ENCODE measurements at places on chromosomes 5 and 9.

DNA sequence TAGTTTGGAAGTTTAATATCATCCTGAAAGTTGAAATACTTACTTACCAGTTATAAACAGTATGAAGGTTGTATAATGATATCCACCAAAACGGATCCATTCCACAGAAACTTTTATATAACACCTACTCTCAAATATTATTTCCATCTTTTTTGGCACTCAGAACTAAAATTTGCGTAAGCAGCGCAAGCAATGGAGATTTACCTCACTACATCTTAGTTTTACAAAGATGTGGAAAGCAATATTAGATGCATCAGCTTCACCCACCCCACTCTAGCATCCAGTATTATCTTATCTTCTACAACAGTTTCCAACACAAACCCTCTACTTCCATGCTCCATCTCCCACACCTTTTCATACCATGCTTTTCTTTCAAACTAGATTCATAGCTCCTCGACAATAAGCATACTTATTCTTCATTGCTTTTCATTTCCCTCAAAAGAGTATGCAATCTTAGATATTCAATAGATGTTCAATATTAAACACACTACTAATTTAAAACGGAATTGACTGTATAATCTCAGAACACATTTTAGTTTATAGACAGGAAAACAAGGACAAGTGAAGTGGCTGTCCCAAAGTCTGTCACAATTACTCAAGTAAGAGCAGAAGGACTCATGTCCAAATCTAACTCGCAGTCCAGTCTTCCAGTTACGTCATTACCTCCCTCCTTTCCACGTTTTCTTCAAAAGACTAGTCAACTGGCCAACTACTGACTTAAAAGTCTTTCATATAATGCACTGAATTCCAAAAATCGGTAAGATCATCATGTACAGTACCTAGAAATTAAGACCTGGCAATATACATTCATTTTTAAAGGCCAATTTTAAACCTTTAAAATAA lies 2.2 kb downstream of the PPP2CA start:
- DNase-seq, result no peak

GRCh38 chr9:9612270-9612669 lies 1000.5 kb downstream of the PTPRD start:
- no peak for DNase-seq

DNA sequence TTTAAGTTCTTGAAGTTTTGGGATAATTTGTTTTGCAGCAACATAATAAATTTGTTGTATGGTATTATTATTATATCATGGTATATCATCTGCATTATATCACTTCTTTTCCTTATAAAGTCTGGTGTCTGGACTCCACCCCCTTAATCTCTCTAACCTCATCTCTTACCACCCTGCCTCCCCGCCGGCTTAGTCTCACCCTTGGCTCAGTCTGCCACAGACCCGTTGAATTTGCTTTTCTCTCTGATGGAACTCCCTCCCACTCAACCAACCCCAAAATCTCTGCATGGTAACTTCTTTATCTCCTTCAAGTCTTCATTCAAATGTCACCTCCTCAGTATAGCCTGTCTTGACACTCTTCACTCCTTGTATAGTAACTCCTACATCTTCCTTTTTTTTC lies 29.6 kb upstream of the MATR3 start:
- no peak for DNase-seq

GRCh38 chr9:95666785-95667155 lies 150.0 kb upstream of the PTCH1 start:
- DNase-seq, result no peak

- no peak for DNase-seq
These were observed 149.2 kb downstream of the CEP120 start for GRCh38 chr5:123273984-123274383.

- no peak for DNase-seq
These were observed 4.5 kb downstream of the ANKS6 start for GRCh38 chr9:98791608-98792490.

- no peak for DNase-seq
These were observed 4.4 kb upstream of the BHMT start for GRCh38 chr5:79107020-79107796.

GRCh38 chr9:134319306-134320125 lies 6.7 kb upstream of the RXRA start:
- DNase-seq, result no peak

DNA sequence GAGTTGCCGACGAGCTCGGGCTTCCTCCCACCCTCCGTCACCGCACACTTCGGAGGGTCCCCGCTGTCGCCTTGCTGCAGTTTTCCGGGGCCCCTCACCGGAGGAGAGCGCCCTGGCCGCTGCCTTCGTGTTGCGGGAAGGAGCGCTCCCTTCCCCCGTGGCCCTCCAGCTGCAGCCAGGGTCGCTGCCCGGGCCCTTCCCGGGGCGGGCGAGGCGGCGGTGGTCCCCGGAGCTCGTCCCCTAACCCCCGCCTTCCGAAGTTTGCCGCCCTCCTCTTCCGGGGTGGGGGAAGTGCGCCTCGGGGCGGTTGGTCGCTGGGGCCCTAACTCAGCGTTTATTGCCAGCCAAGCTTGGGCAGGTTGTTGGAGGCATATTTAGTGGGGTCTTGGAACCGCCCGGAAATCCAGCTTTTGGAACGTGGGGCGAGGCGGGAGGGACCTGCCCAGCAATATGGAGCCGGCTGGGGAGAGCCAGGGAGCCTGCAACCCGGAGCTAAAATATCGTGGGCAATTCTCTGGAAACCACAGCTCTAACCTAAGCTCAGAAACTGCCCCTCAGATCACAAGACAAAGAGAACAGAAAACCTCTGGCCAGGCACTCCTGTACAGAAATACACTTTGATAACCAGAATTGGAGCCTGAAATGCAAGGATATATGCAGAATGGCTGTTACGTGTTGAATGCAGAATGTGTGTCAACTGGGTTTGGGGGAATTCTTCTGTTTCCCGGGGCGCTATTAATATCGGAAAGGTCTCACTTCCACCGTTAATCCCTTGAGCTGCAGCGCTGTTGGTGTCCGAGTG lies 890 bp downstream of the PIK3R1 start:
- peak; percentile 37 for DNase-seq

DNA sequence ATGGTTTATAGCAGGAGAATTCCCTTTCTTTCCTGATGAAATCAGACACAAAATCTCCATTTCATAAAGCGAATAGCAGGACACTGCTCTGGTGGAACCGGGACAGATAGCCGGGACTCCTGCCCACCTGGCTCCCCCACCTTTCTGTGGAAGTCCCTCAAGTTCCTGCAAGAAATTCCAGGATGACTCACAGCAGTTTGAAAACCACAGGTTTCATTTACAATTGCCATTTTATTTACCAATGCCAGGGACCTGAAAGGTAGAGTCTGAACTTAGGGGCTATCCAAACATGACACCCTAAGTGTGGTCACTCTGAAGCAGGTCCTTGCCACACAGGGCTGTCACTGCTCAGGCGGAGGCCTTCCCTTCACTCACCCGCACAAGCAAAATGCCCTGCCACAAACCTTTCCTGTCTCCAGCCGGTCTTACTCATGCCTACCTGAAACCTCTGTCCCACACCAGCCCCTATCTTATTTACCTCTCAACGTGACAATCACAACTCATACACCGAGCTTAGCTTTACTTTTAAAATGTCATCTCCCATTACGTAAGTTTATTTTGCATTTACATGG lies 63.3 kb upstream of the TAF1L start:
- DNase-seq, result no peak

DNA sequence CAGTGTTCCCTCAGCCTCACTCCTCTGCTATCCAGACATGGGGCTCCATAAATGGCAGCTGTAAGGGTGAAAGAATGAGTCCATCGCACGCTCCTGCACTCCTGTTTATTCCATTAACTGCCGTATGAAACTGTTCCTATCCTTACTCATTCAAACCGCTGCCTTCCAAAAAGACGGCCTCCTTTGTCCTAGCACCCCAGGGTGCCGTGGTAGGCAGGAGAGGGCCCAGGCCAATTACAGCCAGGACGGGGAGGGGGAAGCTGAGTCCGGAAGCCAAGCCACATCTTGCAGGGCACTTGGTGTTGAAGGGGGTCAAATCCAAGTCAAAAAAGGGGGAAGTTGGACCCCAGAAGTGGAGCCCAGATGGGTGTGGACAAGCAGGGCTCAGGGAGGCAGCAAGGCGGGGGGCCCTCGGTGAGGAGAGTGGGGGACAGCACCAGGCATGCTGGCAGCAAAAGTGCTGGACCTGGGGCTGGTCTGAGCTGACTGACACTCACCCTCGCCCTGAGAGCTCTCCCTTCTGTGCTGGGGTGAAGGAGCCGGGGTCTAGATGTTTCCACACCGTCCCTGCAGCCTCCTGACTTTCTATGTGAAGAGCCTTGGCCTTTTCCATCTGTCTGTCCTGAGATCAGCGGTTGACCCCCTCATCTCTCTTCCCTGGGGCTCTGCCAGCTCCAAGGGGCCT lies 63.3 kb downstream of the COL23A1 start:
- DNase-seq, result no peak

DNA sequence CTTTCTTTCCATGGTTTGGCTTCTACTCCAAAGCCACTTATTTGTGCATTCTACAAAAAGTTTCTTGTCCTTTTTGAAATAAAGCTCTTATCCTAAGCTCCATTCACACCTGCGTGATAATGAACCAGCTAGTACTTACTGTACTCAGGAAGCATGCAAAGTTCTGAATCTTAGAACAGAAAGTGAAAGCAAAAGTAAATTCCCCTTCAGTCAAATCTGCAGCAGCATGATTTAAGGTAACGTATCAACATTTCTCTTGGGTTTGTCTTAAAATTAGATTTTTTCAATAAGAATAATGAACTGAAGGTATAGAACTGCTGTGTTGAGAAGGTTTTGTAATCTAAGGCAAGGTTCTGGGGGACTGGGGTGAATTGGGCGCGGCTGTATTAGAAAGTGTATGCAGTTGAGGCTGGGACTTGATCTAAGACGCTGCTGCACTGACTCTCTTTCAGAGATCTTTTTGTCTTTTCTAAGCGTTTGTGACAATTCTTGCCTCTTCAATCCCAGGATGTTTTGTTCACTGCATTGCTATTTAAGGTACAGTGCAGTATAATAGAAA lies at the start of gene ERAP2:
TSS of gene ERAP2 (plus strand) at position 209 of the 559 bp plus-strand sequence. CDS start 3,186 bp downstream, outside the sequence.
- DNase-seq, result no peak

DNA sequence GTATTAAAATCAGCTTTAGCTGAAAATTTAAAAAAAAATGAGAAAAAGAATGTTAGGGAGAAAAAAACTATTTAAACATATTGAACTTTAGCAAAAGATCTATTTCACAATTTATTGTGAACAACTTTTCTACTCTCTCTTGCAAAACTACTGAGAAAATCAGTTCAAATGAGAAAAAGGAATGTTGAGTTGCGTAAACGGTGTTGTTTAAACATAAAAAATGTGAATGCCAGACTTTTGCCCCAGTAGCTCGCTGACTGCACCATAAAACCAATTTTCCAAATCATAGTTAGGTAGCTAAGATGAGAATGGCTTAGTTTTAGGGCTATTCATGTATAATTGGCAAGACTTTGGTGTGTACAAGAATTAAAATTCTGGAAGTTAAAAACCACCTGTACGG lies 13.4 kb upstream of the RAD23B start:
- no peak for DNase-seq

DNA sequence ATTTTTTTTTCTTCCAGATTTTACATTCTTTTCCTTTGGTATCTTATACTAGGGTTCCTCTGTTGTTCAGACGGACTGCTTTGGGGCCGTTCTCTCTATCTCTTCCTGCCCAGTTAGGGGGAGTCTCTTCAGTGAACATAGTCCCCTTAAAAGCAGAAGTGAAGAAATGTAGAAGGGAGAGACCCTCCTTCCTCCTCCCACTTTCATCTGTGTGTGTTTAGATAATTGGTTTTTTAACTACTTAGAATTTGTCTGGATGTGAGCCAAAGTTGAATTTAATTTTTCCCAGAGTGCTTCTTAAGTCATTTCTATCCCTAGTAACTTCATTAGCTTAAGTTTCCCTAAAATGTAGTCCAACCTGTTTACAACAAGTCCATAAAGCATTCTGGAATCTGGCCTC lies 167.5 kb downstream of the HACD4 start:
- no peak for DNase-seq

All from activated T-helper 9 cell treated with anti-CD3 and anti-CD28 coated beads, Interleukin-2, amount 50 U/mL, for 16 hours (primary cell).